ENCODE measurements at places on chromosomes 13 and 19. TPM values are rescaled to one million over a fixed set of nuclear protein-coding genes. Genes with fewer than 3 reads are reported as not detected.

C19orf73 gene
- 1.5 TPM for total RNA-seq

PABPC3 gene
- 0.27 TPM for total RNA-seq

MIDN gene
- 13.6 TPM for total RNA-seq

NR2F6 gene
- total RNA-seq: 9.4 TPM

ZNF738 gene
- total RNA-seq: 35.7 TPM

SIGLEC10 gene
- total RNA-seq: 2.6 TPM

LILRA2 gene
- 0.27 TPM for total RNA-seq

LINGO3 gene
- 9.6 TPM for total RNA-seq

EFNA2 gene
- total RNA-seq: 5.8 TPM

SERPINE3 gene
- 0.27 TPM for total RNA-seq

TSSK6 gene
- 1.2 TPM for total RNA-seq

LGALS4 gene
- 3.2 TPM for total RNA-seq

USP12 gene
- total RNA-seq: 38.6 TPM

CKM gene
- total RNA-seq: 0.45 TPM

FGF22 gene
- total RNA-seq: not detected

CEACAM3 gene
- total RNA-seq: not detected

C5AR2 gene
- total RNA-seq: 0.18 TPM

RFPL4A gene
- not detected for total RNA-seq

KLC3 gene
- total RNA-seq: 1.1 TPM

GARIN5A gene
- 2.4 TPM for total RNA-seq

HS6ST3 gene
- 35.0 TPM for total RNA-seq

CD33 gene
- 0.36 TPM for total RNA-seq

All from cerebellum (tissue), 4 donors.